ENCODE measurements at places on chromosomes 16 and 17.

GRCh38 chr17:3885271-3885670, 7.6 kb downstream of the CAMKK1 start:
- DNase-seq: no peak

DNA sequence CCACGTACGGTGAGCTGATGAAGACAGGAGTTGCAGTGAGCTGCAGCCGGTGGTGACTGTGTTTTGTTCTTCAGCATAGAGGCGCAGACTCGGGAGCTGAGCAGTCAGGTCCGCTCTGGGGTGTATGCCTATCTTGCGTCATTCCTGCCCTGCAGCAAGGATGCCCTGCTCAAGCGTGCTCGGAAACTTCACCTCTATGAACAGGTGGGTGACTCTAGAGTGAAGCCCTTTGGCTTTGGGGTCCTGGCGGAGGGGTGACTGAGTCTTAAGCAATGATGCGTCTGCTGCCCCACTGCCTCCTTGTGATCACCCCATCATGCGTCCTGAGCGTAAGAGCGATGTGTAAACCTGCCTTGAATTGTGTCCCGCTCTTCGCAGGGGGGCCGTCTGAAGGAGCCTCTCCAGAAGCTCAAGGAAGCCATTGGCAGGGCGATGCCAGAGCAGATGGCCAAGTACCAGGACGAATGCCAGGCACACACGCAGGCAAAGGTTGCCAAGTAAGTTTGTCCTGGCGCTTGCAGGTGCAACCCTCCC, 22.9 kb downstream of the UBN1 start:
- no peak for DNase-seq

DNA sequence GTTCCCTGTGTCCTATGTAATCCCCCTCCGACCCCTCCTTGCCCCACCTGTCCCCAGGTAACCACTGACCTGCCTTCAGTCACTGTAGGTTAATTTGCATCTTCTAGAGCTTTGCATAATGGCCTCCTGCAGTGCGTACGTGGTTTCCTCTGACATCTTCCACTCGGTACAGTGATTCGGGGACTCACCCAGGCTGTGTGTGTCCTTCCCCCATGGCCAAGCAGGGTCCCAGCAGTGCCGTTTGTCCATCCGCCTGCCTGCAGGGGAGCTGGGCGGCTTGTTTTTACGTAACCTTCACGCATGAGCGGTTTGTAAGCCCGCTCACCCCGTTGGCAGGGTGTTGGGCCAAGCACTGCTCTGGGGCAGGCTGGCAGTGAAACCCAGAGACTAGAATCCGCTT, 7.9 kb downstream of the MAPK8IP3 start:
- no peak for DNase-seq

- DNase-seq: no peak
Observed at GRCh38 chr17:74478420-74479100, 12.1 kb downstream of the CD300A start.

DNA sequence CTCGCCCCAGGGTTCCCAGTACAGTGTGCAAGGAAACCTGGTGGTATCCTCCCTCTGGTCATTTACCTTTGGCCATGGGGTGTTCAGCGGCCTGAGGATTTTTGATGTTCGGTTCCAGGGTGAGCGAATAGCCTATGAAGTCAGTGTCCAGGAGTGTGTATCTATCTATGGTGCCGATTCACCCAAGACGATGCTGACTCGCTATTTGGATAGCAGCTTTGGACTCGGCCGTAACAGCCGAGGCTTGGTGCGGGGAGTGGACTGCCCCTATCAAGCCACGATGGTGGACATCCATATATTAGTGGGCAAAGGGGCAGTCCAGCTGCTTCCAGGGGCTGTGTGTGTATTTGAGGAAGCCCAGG, 1.2 kb downstream of the AOC2 start:
- no peak for DNase-seq

DNA sequence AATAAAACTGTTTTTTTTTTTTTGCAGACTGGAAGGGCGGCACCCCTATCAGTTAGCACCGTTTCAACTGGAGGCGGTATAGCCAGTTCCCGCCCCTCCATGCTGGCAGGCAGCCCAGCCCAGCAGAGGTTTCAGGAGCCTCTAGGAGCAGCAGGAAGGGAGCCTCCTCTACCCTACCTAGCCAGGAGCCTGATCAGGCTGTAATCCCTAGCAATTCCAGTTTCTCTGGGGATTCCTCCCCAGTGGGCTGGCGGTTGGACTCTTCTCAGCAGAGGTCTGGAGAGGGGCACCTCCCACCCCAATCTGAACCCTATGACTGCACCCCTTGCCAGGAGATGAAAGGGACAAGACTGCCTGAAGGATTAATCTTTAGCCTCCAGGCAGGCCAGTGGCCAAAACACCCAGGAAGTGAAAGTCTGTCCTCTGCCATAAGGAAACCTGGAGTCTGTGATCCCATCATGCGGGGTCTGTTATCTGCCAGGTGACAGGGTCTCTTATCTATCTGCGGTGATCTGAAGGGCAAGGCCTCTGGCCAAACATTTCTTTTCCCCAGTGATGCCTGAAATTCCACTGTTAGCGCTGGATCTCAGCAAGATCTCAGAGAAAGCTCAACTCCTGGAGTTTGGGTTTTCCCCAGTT, 4.9 kb upstream of the CDH1 start:
- DNase-seq: no peak

All from HFFc6 (cell line).